Stomach (tissue), 19 donors: ENCODE measurements at places on chromosomes 16 and 17. TPM values are rescaled to one million over a fixed set of nuclear protein-coding genes. Genes with fewer than 3 reads are reported as not detected.

The ZDHHC7 gene
- total RNA-seq, result 358 TPM

DNA sequence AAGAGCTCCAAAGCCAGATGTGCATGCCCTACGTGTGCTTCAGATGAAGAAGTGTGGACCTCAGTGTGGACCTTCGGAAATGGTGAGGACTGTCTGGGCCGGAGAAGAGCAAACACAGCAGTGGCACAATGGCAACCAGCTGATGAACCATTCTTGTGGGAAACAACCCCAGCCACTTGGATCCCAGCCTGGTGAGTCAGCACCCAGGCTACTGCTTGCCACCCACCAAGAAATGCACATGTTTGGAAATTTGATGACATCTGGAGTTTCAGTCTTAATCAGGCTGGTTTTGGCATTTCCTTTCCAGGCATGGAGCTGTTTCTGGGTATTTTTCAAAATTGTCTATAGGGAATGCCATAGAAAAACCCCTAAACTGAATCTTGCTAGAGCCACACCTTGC, 42.7 kb downstream of the DYNLRB2 start:
- no peaks in the 10 kb centered on the region for H3K27me3 ChIP-seq
- no peak for DNase-seq
- peaks cover under 1% of the 10 kb centered on the region for H3K4me1 ChIP-seq
- no peaks in the 10 kb centered on the region for H3K36me3 ChIP-seq
- no peak overlapping the region for H3K4me3 ChIP-seq

The FXR2 gene
- total RNA-seq, result 23.3 TPM

GRCh38 chr16:27600381-27600780, 50.4 kb downstream of the KATNIP start:
- no peaks in the 10 kb centered on the region for H3K36me3 ChIP-seq
- DNase-seq, result no peak
- H3K27me3 ChIP-seq, result no peaks in the 10 kb centered on the region
- H3K4me3 ChIP-seq, result no peak overlapping the region
- H3K4me1 ChIP-seq, result no peaks in the 10 kb centered on the region
- H3K27ac ChIP-seq, result no peak overlapping the region

GRCh38 chr16:73063854-73064211, 15.9 kb upstream of the ZFHX3 start:
- DNase-seq, result no peak
- H3K27me3 ChIP-seq, result peaks cover 3% of the 10 kb centered on the region
- H3K27ac ChIP-seq, result no peak overlapping the region
- peaks cover 51% of the 10 kb centered on the region for H3K4me1 ChIP-seq

The MYH1 gene
- total RNA-seq, result not detected

The KRTAP2-3 gene
- not detected for total RNA-seq

GRCh38 chr17:12789481-12790248, at the start of gene ARHGAP44:
TSS of gene ARHGAP44 (plus strand) at chr17:12789498. CDS start at chr17:12789839, 341 bp downstream.
- H3K27ac ChIP-seq, result peak within 1 kb of the TSS; percentile 85
- H3K27me3 ChIP-seq, result no peaks in the 10 kb centered on the region
- H3K4me3 ChIP-seq, result peak within 1 kb of the TSS; percentile 92

DNA sequence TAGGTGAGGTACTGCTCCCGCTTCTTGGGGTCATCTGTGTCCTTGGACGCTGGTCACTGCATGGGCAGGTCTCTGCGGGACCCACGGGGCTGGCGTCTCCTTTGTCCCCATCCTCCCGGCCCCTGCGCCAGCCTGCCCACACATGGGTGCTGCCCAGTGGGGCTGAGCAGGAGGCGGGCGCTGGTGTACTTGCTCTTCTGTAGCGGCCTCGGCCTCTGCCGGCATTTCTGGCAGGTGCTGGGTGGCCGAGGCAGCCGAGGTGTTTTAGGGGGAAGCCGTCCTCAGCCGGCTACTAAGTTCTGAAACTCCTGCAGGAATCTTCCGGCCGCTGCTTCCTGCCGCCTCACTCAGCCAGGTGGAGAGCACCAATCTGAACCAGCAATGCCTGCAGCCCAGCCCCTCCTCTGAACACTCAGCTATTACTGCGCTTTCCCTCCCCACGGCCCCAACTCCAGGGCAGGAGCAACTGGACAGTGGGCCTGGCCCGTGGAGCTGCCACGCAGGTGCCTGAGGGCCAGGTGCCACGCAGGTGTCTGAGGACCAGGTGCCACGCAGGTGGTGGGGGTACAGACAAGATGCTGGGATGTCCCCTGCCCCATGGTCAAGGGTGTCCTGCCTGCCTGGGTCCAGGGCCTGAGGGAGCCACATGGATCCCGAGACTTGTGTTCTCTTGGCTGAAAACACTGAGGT, 10.0 kb downstream of the DECR2 start:
- H3K4me1 ChIP-seq, result no peaks in the 10 kb centered on the region
- no peak overlapping the region for H3K4me3 ChIP-seq
- H3K36me3 ChIP-seq, result peaks cover 45% of the 10 kb centered on the region
- DNase-seq, result no peak
- no peaks in the 10 kb centered on the region for H3K27me3 ChIP-seq

DNA sequence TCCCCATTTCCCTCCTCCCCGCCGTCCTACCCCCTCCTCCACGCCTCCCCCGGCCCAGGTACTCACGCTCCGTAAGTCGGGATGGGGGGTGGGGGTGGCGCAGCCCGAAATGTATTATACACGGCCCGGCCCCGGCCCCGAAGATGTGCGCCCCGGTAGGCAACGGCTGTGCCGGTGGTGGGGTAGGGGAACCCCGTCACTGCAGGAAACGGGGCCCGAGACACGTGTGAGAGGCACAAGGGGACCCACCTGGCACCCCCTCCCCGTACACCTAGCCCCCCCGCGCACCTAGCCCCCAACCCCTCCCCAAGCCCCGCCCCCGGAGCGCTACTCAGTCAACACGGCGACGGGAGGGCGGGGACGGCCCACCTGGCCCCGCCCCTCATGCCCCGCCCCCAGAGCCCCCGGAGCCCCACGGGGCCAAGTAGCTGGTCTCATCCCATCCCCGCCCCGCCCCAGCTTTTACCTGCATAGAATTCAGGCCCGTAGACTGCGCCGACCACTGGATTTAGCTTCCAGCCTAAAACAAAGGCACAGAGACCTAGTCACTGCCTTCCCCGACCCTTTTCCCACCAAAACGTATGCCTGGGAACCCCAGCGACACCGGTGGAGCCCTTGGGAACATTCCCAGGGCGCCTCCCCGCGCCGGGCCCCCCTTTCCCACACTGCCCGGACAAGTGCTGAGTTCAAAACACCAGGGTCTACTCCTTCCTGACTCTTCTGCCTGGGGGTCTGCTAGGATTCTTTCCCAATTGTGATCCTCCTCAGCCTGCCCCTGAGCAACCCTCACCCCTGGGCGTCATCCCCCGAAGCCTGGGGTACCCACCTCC, 22.8 kb downstream of the ENGASE start:
- no peaks in the 10 kb centered on the region for H3K36me3 ChIP-seq
- no peaks in the 10 kb centered on the region for H3K4me1 ChIP-seq
- DNase-seq, result no peak
- H3K27me3 ChIP-seq, result peaks cover 93% of the 10 kb centered on the region
- H3K4me3 ChIP-seq, result no peak overlapping the region
- no peak overlapping the region for H3K27ac ChIP-seq

DNA sequence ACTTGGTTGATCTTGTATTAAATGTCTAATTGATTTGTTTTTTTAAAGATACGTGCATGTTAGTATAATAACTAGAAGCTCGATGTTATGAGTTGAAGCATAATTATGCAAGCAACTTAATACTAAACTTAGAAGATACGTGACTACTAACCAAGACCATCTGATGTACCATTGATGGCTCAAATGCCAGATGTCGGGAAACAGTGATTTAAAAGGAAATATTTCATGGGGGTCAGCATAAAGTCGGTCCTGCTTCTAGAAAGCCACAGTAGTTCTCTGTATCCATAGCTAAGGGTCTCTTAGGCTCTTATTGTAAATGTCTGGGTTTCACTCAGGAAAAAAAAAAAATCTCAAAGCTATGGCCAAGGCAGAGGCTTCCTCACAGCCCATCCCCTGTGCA, 61.2 kb upstream of the RBFOX1 start:
- no peak overlapping the region for H3K4me3 ChIP-seq
- H3K36me3 ChIP-seq, result no peaks in the 10 kb centered on the region
- no peak overlapping the region for H3K27ac ChIP-seq

DNA sequence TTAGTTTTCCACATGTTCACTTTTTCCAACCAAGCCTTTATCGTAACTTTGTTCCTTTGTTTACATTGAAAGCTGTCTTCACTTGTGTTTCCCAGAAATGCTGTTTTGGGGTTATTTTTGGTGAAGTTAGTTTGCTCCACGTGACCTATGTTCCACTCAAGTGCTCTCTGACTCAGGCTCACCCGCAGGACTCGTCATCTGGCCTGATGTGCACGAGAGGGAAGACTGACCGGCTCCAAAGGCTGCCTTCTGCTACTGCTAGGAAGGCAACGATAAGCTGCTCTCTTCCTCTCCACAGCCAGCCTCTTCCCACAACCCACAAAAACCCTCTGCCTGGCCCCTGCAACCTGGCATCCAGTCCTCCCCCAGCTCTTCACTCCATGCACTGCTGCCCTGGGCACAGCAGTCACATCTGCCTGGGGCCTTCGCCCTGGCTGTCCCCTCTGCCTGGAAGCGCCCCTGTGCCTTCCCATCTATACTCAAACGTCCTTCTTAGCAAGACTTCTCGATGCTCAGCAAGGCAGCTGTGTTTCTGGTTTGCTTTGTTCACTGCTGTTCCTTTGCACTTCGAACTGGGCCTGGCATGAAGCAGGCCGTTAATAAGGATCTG, 28.0 kb downstream of the ZCCHC14 start:
- H3K4me1 ChIP-seq, result peaks cover 36% of the 10 kb centered on the region
- no peaks in the 10 kb centered on the region for H3K27me3 ChIP-seq
- DNase-seq, result peak; percentile 74
- peaks cover 2% of the 10 kb centered on the region for H3K36me3 ChIP-seq
- peak overlapping the region; percentile 32 for H3K4me3 ChIP-seq

The C17orf78 gene
- total RNA-seq, result not detected

GRCh38 chr16:48492133-48492532, 106.9 kb upstream of the SIAH1 start:
- no peak overlapping the region for H3K4me3 ChIP-seq
- peaks cover 6% of the 10 kb centered on the region for H3K4me1 ChIP-seq
- H3K27me3 ChIP-seq, result no peaks in the 10 kb centered on the region
- H3K36me3 ChIP-seq, result no peaks in the 10 kb centered on the region
- H3K27ac ChIP-seq, result no peak overlapping the region

DNA sequence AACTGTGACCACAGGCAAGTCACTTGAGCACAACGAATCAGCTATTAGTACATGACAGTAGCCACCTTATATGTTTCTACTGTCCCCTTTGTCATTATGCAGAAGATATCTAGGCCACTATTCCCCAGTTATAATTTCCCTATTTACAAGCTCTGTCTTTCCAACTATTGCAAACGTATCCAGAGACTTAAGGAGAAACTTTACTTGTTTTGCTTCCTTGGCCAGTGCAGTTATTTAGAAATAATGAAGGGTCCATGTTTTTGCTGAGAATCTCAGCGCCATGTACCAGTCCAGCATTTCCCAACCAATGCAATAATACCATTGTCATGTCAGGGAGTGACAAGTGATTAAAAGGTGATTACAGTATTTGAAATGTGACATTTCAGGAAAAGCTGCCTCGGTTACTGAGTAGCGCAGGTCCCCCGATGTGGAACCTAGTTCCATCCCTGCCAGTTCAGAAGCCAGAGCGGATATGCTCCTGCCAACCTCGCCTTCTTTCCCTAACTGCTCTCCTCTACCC, 743 bp downstream of the ZNF624 start:
- H3K36me3 ChIP-seq, result no peaks in the 10 kb centered on the region
- peak; percentile 6 for DNase-seq
- H3K4me3 ChIP-seq, result peak overlapping the region; percentile 56
- peak overlapping the region; percentile 94 for H3K27ac ChIP-seq
- peaks cover 10% of the 10 kb centered on the region for H3K4me1 ChIP-seq

DNA sequence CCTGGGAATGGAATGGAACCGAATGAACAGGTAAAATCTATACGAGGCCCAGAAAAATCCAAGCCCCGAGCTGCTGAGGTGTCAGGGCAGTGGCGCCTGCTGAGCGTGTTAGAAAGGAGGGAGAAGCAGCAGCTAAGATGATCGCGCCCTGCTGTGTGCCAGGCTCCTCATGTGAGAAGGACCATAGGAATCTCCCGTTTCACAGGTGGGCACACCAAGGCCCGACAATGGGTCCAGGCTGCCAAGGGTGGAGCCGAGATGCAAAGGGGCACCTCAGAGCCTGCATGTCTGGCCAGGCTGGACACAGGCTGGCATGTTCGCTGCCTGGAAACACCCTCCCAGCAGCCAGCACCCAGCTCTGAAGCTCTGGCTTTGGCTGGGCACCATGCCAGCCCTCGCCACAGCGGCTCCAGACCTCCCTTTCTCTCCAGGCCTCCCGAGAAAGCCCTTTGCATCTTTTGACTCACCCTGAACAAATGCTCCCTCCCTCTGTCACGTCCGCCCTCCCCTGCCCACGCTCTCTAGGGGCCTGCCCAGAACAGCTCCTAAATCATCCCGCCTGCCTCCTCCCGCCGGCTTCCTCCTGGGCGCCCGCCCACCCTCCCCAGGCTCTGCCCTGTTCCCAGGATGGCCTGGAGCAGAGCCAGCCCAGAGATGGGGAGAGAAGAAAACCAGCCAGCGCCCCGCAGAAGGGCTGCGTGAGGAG, 217.8 kb upstream of the GSE1 start:
- H3K27me3 ChIP-seq, result no peaks in the 10 kb centered on the region
- DNase-seq, result peak; percentile 71
- peaks cover 27% of the 10 kb centered on the region for H3K4me1 ChIP-seq
- H3K4me3 ChIP-seq, result no peak overlapping the region
- peak overlapping the region; percentile 75 for H3K27ac ChIP-seq

The TPSD1 gene
- total RNA-seq, result not detected

- H3K27me3 ChIP-seq, result peaks cover 14% of the 10 kb centered on the region
- no peak for DNase-seq
These were observed 29.9 kb downstream of the CFAP20 start for GRCh38 chr16:58099097-58099955.

DNA sequence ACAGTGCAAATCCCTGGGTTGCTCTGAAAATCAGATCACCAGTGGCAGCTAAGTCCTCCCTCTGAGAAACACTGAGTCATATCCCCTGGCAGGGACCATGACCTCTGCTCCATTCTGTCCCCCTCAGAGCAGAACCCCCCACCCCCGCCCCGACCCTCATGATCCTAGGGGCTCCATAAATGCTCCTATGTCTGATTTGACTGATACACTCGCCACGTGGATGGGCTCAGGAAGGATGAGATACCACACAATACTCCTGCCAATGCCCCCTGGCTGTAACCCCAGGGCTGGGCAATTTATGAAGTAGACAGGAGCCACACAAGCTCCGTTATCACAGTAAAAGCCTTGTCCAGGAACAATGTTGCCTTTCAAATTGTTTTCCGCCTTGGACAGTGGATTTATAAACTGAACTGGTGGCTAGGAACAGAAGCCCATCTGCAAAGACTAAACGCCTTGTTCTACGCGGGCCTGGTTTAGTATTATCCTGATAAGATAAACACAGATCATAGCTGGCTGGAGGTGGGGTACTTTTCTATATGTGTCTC, 394.8 kb downstream of the SLC39A11 start:
- no peak overlapping the region for H3K27ac ChIP-seq
- peak; percentile 43 for DNase-seq
- no peak overlapping the region for H3K4me3 ChIP-seq
- no peaks in the 10 kb centered on the region for H3K36me3 ChIP-seq

- H3K4me1 ChIP-seq, result peaks cover 33% of the 10 kb centered on the region
- peak overlapping the region; percentile 9 for H3K4me3 ChIP-seq
- DNase-seq, result peak; percentile 56
- H3K27ac ChIP-seq, result peak overlapping the region; percentile 58
These were observed 35.4 kb upstream of the LITAF start for GRCh38 chr16:11621920-11622651.
